Stimulated activated CD8-positive, alpha-beta memory T cell treated with anti-CD3 and anti-CD28 coated beads, Interleukin-15, amount 100 ng/mL, for 24 hours (primary cell): ENCODE measurements at places on chromosomes 2 and 18.

GRCh38 chr2:102449370-102449974, 23.6 kb upstream of the SLC9A4 start:
- no peak for DNase-seq

GRCh38 chr18:24741965-24742724, 281.7 kb downstream of the HRH4 start:
- DNase-seq = no peak

DNA sequence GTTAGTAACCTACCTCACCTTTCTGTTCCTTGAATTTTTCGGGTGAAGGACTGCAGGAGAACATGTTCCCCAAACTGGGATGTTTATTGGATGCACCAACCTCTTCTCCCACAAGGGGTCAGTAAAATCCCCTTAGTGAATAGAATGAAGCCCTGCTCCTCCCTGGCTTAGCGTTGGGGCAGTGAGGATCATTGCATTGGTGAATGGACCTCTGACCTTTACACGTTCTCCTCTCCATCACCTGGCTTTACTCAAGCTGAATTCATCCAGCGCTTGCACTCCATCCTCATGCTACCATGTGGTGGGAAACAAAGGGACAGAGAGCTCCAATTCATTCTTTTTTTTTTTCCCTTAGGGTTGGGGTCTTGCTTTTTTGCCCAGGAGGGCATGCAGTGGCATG, 157.2 kb downstream of the MIB1 start:
- DNase-seq = no peak

GRCh38 chr2:200168641-200169555, 137.6 kb upstream of the SPATS2L start:
- DNase-seq = no peak

DNA sequence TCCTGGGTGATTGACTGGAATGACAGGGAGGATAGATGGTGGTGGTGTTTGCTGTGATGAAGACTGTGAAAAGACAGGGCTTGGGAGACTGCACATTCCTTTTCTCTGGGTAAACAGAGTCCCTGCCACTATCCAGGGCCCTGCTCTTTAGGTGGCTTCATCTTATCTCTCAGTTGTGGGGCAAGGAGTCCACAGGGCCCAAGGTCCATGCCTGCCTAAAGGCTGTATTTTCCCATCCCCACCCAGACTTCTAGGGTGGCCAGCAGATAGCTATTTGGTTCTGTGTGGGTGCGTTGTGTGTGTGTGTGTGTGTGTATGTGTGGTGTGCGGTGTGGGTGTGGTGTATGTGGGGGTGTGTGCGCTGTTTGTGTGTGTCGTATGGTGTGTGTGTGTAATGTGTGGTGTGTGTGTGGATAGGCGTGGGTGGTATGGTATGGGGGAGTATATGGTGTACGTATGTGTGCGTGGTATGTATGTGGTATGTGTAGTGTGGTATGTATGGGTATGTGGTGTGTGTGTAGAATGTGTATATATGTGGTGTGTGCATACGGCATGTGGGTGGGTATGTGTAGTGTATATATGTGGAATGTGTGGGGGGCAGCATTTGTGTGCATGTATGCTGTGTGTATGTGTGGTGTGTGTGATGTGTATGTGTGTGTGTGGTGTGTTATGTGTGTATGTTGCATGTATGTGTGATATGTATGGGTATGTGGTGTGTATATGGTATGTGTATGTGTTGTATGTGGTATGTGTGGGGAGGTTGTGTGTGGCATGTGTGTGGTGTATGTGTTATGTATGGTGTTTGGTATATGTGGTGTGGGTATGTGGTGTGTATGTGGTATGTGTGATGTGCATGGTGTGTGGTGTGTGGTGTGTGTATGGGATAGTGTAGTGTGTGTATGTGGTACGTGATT, 10.5 kb upstream of the XRCC5 start:
- no peak for DNase-seq

DNA sequence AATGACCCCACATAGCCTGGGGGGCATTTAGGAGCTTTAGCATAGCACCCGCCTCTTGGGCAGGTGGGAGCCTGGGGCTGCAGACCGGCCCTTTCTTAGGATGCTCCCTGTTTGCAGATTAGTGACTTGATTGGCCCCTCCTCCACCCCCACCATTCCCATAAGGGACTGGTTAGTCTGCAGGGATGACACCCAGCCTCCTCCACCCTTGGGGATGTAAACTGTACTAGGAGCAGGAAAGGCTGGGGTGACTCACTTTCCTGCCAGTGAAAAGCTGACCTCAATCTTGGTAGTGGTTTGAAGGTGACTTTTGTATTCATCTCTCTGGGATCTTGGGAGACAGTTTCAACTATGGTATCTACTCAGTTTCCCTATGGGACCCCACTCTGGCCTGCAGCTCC, 24.2 kb downstream of the CTIF start:
- no peak for DNase-seq

GRCh38 chr2:7023542-7023941, 106.3 kb downstream of the RNF144A start:
- no peak for DNase-seq

- no peak for DNase-seq
Observed at GRCh38 chr2:185145316-185146121, 547.2 kb downstream of the ZNF804A start.

DNA sequence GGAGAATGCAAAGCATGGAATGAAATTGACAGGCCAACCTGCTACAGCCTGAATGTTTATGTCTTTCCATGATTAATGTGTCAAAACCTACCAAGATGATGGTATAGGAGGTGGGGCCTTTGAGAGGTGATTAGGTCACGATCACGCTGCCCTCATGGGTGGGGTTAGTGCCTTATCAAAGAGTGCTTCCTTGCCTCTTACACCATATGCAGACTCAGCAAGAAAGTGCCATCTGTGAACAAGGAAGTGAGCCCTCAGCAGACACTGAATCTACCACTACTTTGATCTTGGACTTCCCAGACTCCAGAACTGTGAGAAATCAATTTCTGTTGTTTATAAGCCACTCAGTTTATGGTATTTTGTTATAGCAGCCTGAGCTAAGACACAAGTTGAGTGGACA, 147.5 kb upstream of the BCL2L11 start:
- DNase-seq = no peak
